ENCODE measurements at places on chromosomes 5 and 9. TPM values are rescaled to one million over a fixed set of nuclear protein-coding genes. Genes with fewer than 3 reads are reported as not detected.

Gene PCDHB11
- 9.8 TPM for total RNA-seq

Gene LHX6
- total RNA-seq, result 20.2 TPM

- H3K4me1 ChIP-seq, result no peaks in the 10 kb centered on the region
- DNase-seq, result no peak
- no peaks in the 10 kb centered on the region for H3K27me3 ChIP-seq
Observed at GRCh38 chr5:110686270-110686669, 40.2 kb downstream of the TMEM232 start.

GRCh38 chr5:100303216-100303615 lies 232.0 kb upstream of the FAM174A start:
- no peak for DNase-seq
- H3K4me3 ChIP-seq, result no peak overlapping the region
- H3K36me3 ChIP-seq, result no peaks in the 10 kb centered on the region
- H3K27ac ChIP-seq, result no peak overlapping the region
- H3K27me3 ChIP-seq, result no peaks in the 10 kb centered on the region
- no peaks in the 10 kb centered on the region for H3K4me1 ChIP-seq

DNA sequence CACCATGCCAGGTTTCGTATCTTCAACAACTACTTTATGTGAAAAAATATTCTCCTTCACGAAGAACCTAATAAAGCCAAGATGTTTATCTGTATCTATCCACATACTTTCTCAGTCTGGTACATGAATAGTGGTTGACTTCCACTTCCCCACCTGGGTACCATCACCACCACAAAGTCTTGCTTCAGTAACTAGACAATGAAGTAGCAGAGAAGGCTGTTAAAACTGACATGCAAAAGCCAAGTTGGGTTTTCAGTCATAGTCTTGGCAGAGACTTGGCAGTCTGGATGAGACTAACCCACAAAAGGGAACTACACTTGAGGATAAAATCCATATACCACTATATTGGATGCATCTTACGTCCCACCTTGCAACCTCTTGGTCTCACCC lies 5.0 kb downstream of the P4HA2 start:
- no peak for DNase-seq
- H3K4me3 ChIP-seq, result no peak overlapping the region
- peak overlapping the region; percentile 82 for H3K27ac ChIP-seq
- no peaks in the 10 kb centered on the region for H3K36me3 ChIP-seq
- peaks cover 33% of the 10 kb centered on the region for H3K4me1 ChIP-seq

GRCh38 chr5:148455185-148455584 lies 71.4 kb downstream of the FBXO38 start:
- H3K4me3 ChIP-seq, result no peak overlapping the region
- H3K27ac ChIP-seq, result no peak overlapping the region
- H3K36me3 ChIP-seq, result no peaks in the 10 kb centered on the region
- H3K27me3 ChIP-seq, result no peaks in the 10 kb centered on the region
- DNase-seq, result no peak

Gene PTPN3
- 0.29 TPM for total RNA-seq

Gene CSF2
- not detected for total RNA-seq

Gene IL31RA
- not detected for total RNA-seq

GRCh38 chr5:53678981-53679660 lies 118.7 kb downstream of the NDUFS4 start:
- H3K27ac ChIP-seq, result no peak overlapping the region
- no peaks in the 10 kb centered on the region for H3K4me1 ChIP-seq
- H3K27me3 ChIP-seq, result no peaks in the 10 kb centered on the region
- no peaks in the 10 kb centered on the region for H3K36me3 ChIP-seq
- no peak overlapping the region for H3K4me3 ChIP-seq

- no peaks in the 10 kb centered on the region for H3K36me3 ChIP-seq
- H3K4me1 ChIP-seq, result no peaks in the 10 kb centered on the region
Observed at GRCh38 chr5:3103262-3103811, 351.9 kb upstream of the IRX2 start.

DNA sequence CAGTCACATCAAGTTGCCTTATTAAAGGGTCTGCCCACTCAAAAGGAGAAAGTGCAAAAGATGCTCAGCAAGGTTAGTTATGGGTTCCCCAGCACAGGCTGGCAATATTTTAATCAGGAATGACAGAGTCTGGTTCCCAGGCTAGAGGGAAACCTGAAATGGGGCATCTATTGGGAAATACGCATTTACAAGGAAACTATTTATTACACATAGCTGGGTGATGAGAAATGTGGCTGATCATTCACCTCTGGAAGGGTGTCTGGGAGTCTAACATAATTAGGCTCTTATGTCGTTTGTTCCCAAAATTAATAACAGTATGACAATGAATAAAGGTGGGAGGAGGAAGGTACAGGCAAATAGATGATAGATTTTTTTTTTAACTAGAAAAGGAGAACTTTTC lies 314.7 kb downstream of the ENC1 start:
- H3K27ac ChIP-seq, result no peak overlapping the region
- H3K36me3 ChIP-seq, result no peaks in the 10 kb centered on the region
- H3K4me3 ChIP-seq, result no peak overlapping the region
- H3K4me1 ChIP-seq, result no peaks in the 10 kb centered on the region
- DNase-seq, result no peak

DNA sequence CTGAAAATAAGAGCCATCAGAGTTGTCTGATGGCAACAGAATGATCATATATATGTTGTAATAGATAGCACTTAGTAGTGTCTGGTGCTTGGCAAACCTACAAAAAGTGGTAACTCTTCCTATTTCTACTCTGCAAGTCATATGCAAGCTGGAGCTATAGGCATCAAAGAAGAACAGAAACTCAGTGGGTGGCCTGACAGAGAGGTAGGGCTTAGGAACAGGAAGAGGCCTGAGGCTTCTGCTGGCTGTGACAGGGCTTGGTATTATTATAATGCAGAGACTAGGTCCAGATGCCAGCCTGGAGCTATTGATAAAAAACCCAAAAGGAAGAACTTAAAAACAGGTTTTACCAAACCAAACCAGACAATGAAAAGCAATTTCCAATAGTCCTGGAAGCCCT lies 4.4 kb upstream of the DIAPH1 start:
- no peaks in the 10 kb centered on the region for H3K36me3 ChIP-seq
- H3K27ac ChIP-seq, result no peak overlapping the region
- no peak for DNase-seq
- no peaks in the 10 kb centered on the region for H3K4me1 ChIP-seq

Gene OTP
- total RNA-seq, result not detected

GRCh38 chr9:35114840-35115628 lies 628 bp downstream of the ATOSB start:
- H3K4me3 ChIP-seq, result peak overlapping the region; percentile 45
- no peaks in the 10 kb centered on the region for H3K36me3 ChIP-seq
- no peaks in the 10 kb centered on the region for H3K27me3 ChIP-seq
- peak overlapping the region; percentile 89 for H3K27ac ChIP-seq
- peak; percentile 61 for DNase-seq

GRCh38 chr5:82364497-82364896 lies 86.3 kb upstream of the RPS23 start:
- no peaks in the 10 kb centered on the region for H3K27me3 ChIP-seq
- H3K27ac ChIP-seq, result no peak overlapping the region
- no peak overlapping the region for H3K4me3 ChIP-seq
- DNase-seq, result no peak

Gene PCDHGC4
- total RNA-seq, result 7.6 TPM

DNA sequence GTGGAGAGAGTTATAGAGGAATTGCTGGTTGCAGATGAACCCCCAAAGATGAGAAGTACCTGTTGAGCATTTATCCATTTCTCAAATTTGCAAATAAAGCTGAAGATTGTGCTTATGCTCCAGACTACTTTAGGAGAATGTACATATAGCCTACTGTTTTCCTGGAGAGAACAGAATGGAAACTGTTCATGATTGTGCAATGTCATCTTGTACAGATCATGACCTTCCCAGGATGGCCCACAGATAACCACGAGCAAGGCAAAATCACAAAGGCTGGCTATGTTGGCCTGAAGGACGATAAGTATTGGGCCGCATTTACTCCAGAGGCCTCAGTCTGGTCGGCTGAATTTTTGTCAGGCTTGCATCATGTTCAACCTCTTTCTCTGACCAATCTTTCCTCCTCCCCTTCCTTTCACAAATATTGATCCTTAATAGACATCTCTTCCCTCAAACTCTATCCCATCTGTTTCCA lies 28.5 kb upstream of the RICTOR start:
- H3K4me1 ChIP-seq, result no peaks in the 10 kb centered on the region
- no peak overlapping the region for H3K27ac ChIP-seq
- H3K27me3 ChIP-seq, result no peaks in the 10 kb centered on the region
- no peaks in the 10 kb centered on the region for H3K36me3 ChIP-seq
- H3K4me3 ChIP-seq, result no peak overlapping the region

Gene GRIN1
- total RNA-seq, result not detected

GRCh38 chr9:35406183-35406959 lies 83.5 kb upstream of the RUSC2 start:
- no peaks in the 10 kb centered on the region for H3K36me3 ChIP-seq
- no peaks in the 10 kb centered on the region for H3K4me1 ChIP-seq
- H3K27me3 ChIP-seq, result no peaks in the 10 kb centered on the region
- no peak overlapping the region for H3K27ac ChIP-seq
- no peak overlapping the region for H3K4me3 ChIP-seq
- peak; percentile 42 for DNase-seq

GRCh38 chr5:135138116-135138850 lies 104.3 kb upstream of the PITX1 start:
- H3K4me1 ChIP-seq, result no peaks in the 10 kb centered on the region
- no peaks in the 10 kb centered on the region for H3K27me3 ChIP-seq
- no peaks in the 10 kb centered on the region for H3K36me3 ChIP-seq
- H3K4me3 ChIP-seq, result no peak overlapping the region
- no peak overlapping the region for H3K27ac ChIP-seq

- H3K27me3 ChIP-seq, result no peaks in the 10 kb centered on the region
- no peaks in the 10 kb centered on the region for H3K4me1 ChIP-seq
- no peaks in the 10 kb centered on the region for H3K36me3 ChIP-seq
- no peak overlapping the region for H3K4me3 ChIP-seq
- DNase-seq, result no peak
- H3K27ac ChIP-seq, result no peak overlapping the region
Observed at GRCh38 chr9:71764463-71764862, 3.9 kb downstream of the CEMIP2 start.

GRCh38 chr5:173581408-173582215 lies 34.8 kb downstream of the BOD1 start:
- H3K27me3 ChIP-seq, result no peaks in the 10 kb centered on the region
- no peak overlapping the region for H3K4me3 ChIP-seq
- DNase-seq, result no peak
- H3K27ac ChIP-seq, result no peak overlapping the region
- H3K36me3 ChIP-seq, result no peaks in the 10 kb centered on the region

DNA sequence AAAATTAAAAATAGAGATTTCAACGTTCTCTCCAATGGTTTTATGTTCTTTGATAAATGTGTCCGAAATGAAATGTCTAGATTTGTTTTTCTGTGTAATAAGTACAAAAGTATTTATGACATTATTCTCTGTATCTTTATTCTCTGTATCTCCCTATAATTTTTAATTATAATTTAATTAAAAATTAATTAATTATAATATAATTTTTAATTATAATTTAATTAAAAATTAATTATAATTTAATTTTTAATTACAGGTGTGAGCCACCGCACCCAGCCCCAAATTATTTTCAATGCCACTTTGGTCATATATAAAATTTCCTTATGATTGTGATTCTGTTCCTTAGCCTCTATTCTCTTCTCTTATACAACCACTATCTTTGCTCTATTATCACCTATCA lies 28.2 kb downstream of the SPATA31C2 start:
- no peak for DNase-seq
- no peak overlapping the region for H3K4me3 ChIP-seq
- H3K4me1 ChIP-seq, result no peaks in the 10 kb centered on the region
- no peaks in the 10 kb centered on the region for H3K27me3 ChIP-seq
- H3K27ac ChIP-seq, result no peak overlapping the region

- no peaks in the 10 kb centered on the region for H3K27me3 ChIP-seq
- no peak overlapping the region for H3K4me3 ChIP-seq
- H3K27ac ChIP-seq, result no peak overlapping the region
- DNase-seq, result no peak
- no peaks in the 10 kb centered on the region for H3K4me1 ChIP-seq
- H3K36me3 ChIP-seq, result no peaks in the 10 kb centered on the region
Observed at GRCh38 chr5:131281133-131281867, 17.4 kb downstream of the CDC42SE2 start.

DNA sequence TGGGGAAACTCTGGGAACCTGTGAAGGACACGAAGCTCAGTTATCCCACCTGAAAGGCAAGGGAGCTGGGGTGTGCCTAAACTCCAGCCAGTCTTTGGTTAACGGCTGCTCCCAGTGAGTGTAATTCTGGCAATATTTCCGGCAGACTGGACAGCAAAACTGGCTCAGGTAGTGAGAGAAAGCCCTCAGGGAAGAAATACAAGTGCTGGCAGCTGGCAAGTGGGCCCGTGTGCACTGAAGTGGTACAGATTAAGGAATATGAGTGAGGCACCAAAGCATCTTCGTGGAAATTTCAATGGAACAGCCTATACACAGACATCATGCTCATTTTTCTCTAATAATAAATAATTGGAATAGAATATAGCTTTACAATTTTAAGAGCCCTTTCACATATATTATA lies 56.2 kb downstream of the ABHD17B start:
- H3K27ac ChIP-seq, result no peak overlapping the region
- H3K4me1 ChIP-seq, result no peaks in the 10 kb centered on the region
- no peaks in the 10 kb centered on the region for H3K27me3 ChIP-seq

DNA sequence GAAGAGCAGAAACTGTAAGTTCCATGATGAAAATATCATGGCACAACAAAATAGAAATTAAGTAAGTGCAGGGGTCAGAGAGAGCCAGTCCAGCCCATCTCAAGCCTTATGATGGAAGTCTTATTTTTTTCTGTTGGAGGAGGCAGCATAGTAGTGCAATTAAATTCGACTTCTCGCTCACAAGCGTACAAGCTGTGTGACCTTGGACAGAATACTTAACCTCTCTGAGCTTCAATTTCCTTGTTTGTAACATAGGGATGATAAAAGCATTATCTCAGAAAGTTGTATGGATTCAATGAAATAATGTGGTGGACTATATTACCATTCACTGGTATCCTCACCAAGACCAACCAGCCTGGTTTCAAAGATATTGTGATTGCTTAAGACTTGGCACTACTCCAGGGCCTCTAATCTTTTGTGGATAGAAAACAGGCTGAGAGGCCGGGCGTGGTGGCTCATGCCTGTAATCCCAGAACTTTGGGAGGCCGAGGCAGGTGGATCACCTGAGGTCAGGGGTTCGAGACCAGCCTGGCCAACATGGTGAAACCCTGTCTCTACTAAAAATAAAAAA lies 26.8 kb upstream of the MVB12B start:
- H3K27me3 ChIP-seq, result no peaks in the 10 kb centered on the region
- no peak for DNase-seq
- no peaks in the 10 kb centered on the region for H3K36me3 ChIP-seq
- H3K4me3 ChIP-seq, result no peak overlapping the region
- no peaks in the 10 kb centered on the region for H3K4me1 ChIP-seq

DNA sequence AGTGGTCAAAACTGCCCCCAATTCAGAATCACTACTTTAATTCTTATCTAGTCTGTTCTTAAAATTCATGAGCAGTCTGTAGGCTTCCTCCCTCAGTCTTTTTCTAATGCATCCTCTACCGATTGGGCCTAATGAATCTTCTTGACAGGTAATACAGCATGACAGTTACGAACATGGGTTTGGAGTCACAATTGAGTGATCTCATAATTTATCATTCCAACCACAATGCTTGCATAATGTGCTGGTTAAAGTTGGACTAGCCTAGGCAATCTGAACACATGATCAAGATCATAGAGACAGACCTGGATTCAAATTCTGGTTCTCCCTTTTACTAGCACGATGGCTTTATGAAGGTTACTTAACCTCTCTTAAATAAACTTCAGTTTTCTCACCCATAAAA lies 33.1 kb upstream of the SETD9 start:
- H3K4me3 ChIP-seq, result no peak overlapping the region
- no peaks in the 10 kb centered on the region for H3K27me3 ChIP-seq
- H3K27ac ChIP-seq, result no peak overlapping the region
- no peak for DNase-seq
- no peaks in the 10 kb centered on the region for H3K36me3 ChIP-seq
- H3K4me1 ChIP-seq, result no peaks in the 10 kb centered on the region

- DNase-seq, result no peak
- H3K36me3 ChIP-seq, result no peaks in the 10 kb centered on the region
- peaks cover 11% of the 10 kb centered on the region for H3K4me1 ChIP-seq
Observed at GRCh38 chr5:129243039-129243438, 148.5 kb downstream of the ISOC1 start.

Gene TPPP
- 1.7 TPM for total RNA-seq

Measured in uterus (tissue), 4 donors.